ENCODE measurements at places on chromosomes 4 and X.

DNA sequence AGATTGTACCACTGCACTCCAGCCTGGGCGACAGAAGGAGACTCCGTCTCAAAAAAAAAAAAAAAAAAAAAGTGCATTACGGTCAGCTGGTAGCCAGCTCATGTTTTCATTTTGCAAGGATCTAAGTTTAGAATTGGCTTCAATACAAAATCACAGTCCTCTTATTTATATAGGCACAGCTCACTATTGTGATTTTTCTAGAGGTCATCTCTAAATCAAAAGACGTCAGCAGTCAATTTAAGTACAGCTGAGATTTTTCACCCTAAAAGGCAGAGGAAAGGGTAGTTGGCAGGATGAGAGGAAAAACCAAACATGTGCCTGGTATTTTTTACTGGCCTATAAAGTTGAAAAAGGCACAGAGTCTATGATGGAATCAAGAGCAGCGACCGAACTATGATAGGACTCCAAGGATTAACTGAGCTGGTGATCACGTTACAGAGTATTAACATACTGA, 30.8 kb downstream of the ASB5 start:
- DNase-seq, result no peak

GRCh38 chrX:118779581-118779980, 44.0 kb upstream of the ZCCHC12 start:
- DNase-seq, result no peak

DNA sequence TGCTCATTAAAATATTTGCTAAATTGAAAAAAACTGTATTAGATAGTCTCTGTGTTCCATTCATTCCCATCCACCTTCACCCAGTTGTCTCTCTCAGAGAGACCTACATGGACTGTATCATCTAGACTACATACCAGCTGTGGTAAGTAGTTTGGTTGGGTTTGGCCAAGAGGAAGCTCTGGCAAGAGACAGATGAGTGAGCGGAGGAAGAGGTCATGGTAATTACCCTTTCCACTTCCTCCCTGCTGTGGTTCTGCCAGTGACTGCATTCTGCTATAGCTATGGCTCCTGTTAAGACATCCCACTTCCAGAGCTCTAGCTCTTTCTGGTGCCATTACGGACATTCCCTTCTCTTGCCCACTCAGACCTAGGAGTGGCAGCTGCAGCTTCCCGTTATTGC, 239.0 kb upstream of the MID1 start:
- DNase-seq, result no peak

GRCh38 chrX:14489437-14489836, 39.9 kb upstream of the GLRA2 start:
- no peak for DNase-seq

- no peak for DNase-seq
Measured at GRCh38 chrX:136493011-136493410, 4.4 kb upstream of the HTATSF1 start.

DNA sequence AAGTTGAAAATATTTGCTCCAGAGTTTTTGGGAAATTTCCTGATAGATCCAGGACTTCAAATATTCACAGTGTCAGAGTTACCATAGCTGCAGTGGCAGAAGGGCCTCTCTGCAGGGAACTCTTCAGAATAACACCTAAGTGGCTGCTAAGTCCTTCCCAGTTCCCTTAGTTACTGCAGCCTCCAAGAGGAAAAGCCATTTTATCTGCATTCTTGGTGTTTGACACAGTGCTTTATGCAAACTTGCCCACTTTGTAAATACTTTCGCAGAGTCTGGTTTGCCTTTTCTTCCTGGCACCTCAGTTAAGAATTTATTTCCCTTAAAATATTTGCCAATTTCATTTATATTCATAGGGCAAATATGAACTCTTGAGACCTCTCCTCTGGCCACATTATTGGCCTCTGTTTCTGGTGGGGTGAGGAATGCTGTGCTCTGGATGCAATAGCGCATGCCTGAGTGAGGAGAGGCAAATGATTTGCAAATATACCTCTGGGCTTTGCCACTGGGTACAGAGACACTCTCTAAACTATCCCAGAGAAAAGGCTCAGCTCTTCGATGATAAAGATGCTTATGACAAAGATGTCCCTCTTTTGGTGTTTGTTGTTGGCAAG, 566.3 kb upstream of the NR3C2 start:
- no peak for DNase-seq

GRCh38 chrX:64395568-64395929, 297 bp upstream of the MTMR8 start:
- no peak for DNase-seq

- DNase-seq, result no peak
Measured at GRCh38 chr4:78056265-78057129, 626 bp upstream of the FRAS1 start.

- DNase-seq, result no peak
Measured at GRCh38 chrX:112233164-112233563, 150.6 kb upstream of the TRPC5 start.

- DNase-seq, result no peak
Measured at GRCh38 chrX:140034916-140035315, 69.6 kb upstream of the CXorf66 start.

DNA sequence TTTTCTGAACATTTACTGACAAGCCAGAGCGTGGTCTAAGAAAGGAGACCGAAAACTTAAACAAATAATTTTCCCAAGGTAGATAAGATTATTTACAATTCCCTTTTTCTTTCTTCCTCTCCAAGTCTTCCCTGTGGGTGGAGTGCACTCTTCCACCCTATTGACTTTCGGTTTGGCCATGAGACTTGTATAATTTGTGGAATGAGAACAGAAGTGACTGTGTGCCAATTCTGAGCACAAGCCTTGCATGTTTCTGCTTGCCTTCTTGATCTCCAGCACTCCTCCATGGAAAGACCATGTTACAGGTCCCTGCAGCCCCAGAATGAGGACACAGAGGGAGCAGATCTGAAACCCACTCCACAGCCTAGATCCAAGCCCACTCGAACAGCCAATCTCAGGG, 150.0 kb upstream of the HPGD start:
- DNase-seq, result no peak

GRCh38 chr4:915041-915474, 17.1 kb downstream of the GAK start:
- peak; percentile 15 for DNase-seq

GRCh38 chrX:77442728-77443127, 4.5 kb upstream of the FGF16 start:
- no peak for DNase-seq

DNA sequence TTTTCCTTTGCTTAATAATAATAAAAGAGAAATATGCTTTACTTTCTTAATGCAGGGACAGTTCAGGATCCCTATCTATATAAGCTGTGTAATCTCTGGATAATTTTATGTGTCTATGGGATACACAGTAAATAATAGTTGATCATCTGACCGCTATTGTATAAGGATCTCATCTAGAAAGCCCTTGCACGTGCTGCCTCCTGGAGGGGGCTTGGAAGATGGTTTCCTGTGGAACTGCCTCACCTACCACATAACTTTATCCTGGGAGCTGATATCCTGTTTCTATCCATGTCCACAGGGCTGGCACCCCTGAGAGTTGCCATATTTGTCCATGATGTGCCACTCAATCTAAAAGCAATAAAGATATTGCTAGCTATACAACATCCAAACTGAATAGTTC, 139.3 kb upstream of the FRMPD4 start:
- DNase-seq, result no peak

GRCh38 chrX:44770121-44770520, 73.7 kb upstream of the DUSP21 start:
- DNase-seq, result no peak

DNA sequence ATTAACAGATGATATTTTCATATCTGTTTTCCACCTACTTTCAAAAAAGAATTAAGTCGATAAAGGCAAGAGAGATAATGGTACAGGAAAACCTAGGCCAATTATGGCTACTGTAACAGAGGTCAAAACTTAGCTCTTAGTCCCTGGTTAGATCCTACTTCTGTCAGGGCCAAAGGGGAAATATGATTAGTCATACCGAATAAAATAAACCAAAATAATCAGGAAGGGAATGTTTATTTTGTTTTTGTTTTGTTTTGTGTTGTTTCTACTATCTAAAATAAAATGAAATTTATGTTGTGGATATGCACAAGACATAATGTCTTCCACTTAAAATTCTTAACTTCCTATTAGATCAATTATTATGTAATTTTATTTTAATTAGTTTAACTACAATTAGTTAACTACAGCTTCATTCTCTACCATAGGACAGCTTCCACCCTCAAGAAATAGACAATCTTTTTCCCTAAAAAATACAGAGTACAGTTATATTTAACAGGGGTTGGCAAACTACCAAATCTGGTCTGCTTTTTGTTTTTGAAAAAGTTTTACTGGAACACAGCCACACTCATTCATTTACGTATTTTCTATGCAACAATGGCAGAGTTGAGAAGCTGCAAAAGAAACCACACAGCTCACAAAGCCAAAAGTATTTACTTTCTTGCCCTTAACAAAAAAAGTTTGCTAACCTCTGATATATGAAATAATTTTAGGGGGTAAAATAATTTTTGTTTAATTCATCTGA, 25.4 kb downstream of the TMEM47 start:
- no peak for DNase-seq

DNA sequence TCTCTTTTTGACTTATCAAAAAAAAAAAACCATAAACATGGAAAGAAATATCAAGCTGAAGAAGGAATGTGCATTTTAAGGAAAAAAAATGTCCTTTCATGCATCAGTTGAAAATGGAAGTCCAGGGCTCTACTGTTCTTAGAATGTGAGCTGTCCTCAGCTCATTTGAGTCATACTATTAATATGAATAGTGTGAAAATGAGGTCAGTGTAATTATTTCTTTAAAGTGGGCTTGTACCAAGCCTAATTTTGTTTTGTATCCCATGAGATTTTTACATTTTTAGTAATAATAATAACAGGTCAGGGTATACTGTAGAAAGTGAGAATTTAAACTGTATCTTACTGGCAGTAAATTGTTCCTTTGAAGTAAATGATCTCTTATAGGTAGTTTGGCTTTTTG, 148.5 kb downstream of the NAA11 start:
- no peak for DNase-seq

DNA sequence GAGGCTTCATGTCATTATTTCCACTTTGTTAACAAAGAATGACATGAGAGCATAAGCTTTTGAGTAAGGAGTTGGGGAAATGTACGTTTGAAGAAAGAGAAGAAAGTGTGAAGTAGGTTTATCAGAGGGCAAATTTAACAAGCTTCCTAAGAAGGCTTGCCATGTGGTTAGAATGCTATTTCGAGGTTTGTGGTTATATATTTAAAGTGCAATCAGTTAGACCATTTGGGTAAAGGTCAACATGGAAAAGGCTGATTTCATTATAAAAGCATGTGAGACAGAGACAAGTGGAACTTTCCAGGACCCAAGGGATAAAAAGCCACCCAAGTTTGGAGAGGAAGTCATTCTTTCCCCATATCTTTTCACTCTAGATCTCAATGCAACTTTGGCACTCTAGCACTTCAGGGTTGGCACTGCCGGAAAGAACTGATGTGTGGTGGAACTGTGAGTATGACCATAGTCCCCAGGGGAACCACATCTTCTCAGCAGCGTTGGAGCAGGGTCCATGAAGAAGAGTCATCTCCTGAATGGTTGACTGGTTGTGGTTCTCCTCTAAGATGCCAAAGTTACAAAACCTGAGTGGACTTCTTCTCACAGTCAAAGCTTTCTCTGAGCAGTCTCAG, 529.9 kb downstream of the MID1IP1 start:
- DNase-seq, result no peak

GRCh38 chr4:110905367-110905766, 282.5 kb upstream of the PITX2 start:
- DNase-seq, result no peak

DNA sequence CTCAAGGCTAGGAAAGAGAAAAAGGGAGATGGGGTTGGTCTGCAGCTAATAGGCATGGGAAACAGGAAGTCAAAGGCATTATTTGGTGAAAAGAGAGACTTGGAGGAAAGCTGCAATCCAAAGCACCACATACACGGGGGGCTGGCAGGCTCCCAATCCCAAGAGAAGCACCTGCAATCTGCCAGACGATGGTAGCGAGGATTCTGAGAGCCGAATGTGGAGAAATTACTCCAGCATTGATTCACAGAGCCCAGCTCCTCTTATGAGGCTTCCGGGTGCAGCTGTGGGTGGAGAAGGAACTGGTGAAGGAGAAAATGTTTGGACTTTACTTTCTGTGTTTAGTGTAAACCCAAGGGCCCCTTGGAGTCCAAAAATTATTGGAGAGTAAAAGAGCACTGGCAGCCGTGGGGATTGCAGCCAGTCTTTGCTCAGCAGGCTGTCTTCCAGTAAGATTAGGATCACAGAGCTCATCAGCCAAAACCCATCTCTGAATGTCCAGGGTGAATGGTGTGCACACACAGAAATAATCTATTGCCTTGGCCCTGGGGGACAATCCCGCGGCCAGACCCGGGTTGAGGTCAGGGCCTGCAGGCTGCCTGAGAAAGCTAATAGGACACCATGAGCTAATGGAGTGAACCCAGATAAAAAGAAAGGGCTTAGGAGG, 197.6 kb downstream of the KIT start:
- DNase-seq, result no peak

- no peak for DNase-seq
Measured at GRCh38 chr4:37389967-37390580, 145.5 kb downstream of the NWD2 start.

GRCh38 chr4:184097241-184097605, 120.5 kb downstream of the ENPP6 start:
- peak; percentile 33 for DNase-seq

GRCh38 chr4:166324321-166324720, 451.3 kb downstream of the TLL1 start:
- DNase-seq, result no peak

DNA sequence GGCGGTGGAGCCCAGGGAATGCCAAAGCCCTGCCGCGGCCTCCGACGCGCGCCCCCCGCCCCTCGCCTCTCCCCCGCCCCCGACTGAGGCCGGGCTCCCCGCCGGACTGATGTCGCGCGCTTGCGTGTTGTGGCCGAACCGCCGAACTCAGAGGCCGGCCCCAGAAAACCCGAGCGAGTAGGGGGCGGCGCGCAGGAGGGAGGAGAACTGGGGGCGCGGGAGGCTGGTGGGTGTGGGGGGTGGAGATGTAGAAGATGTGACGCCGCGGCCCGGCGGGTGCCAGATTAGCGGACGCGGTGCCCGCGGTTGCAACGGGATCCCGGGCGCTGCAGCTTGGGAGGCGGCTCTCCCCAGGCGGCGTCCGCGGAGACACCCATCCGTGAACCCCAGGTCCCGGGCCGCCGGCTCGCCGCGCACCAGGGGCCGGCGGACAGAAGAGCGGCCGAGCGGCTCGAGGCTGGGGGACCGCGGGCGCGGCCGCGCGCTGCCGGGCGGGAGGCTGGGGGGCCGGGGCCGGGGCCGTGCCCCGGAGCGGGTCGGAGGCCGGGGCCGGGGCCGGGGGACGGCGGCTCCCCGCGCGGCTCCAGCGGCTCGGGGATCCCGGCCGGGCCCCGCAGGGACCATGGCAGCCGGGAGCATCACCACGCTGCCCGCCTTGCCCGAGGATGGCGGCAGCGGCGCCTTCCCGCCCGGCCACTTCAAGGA, at the start of gene FGF2:
Gene FGF2, plus strand, starts transcription at position 279 of the 705 bp plus-strand sequence. Its CDS starts 344 bp downstream, at position 623.
- no peak for DNase-seq

Data from CD4-positive, alpha-beta T cell treated with Interleukin-15 for 1 hour (primary cell).